ENCODE measurements at places on chromosomes 2 and 18.

- DNase-seq = no peak
These were observed 5.8 kb upstream of the KCMF1 start for GRCh38 chr2:84965192-84965516.

DNA sequence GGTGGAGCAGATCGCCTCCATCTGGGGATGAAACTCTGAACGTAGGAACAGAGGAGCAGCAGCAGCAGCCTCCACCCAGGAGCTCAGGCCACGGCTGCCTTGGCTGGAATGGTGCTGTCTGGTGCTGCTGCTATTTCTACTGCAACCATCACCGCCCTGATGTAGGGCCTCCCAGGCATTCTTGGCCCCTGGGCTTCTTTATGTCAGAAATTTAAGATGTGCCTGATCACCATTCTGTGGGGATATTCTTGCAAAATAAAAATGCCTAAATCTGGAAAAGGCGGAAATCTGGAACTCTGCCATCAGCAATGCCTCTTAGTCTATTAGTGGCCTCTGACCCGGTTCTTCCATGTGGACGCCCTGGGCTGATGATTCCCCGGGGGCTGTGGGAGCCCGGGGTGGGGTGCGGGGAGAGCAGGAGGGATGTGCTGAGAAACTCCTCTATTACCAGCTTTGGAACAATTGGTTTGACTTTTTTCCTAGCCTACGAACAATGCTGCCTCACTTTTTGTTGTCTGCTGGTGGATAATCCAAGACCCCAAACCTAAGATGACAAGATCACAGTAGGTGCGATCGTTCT is 47.2 kb downstream of the FAM124B start:
- DNase-seq = no peak

- no peak for DNase-seq
These were observed 72.9 kb upstream of the RPL31 start for GRCh38 chr2:100929147-100929546.

- DNase-seq = peak; percentile 26
These were observed 51.5 kb upstream of the MGAT5 start for GRCh38 chr2:134202371-134202770.

DNA sequence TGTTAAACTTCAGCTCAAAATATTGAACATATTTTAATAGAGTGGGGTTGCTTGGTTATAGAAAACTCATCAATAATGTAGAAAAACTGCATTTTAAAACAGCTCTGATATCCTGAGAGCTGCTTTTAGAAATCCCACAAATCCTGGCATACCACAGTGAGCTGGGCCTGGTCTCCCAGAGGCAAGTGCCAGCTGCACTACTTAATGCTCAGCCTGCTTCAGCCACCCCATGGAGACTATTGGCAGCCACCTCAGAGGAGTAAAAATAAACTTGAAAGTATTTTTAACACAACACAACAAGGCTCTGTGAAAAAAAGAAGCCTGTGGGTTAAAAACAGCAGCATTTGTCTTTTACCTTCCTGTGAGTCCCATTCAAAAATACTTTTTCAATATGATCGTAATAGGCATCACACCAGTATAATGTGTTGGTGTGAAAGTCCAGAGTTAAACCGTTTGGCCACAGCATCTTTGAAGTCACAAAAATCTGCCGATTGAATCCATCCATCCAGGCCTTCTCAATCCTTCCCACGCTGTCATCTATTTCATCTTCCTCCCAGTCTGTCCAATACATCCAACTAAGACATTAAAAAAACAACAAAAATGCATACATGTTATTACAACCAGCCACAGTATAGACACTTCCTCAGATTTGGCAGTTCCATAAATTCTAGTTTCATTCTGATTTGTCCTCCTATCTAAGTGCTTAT is 1115.3 kb downstream of the LRP1B start:
- no peak for DNase-seq

DNA sequence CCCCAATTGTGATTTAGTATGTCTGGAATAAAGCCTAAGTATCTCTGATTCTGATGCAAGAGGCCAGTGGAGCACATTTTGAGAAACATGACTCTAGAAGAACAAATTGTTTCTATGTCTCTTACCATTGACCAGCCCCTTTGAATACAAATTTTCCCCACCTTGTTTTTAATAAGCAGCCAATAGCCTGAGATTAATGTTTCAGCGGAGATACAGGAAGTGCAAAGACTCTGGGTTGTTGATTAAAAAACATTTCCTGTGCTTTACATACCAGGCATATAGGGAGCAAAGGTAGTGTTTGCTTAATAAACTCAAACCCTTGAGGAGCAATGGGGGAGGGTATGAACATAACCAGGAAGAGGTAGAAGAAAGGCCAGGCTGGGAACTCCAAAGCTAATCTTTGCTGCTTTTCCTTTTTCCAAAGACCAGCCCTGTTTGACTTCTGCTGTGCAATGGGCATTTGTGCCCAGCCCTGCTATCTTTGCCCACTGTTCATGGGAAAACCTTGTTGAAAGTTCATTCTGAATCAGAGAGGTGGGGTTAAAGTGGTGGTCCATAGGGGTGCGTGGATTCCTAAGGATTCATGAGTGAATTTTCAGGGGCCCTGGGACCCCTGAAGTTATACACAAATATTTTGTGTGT is 29.3 kb downstream of the UPP2 start:
- no peak for DNase-seq

- no peak for DNase-seq
These were observed 8.5 kb downstream of the RTTN start for GRCh38 chr18:70197026-70197425.

GRCh38 chr18:23636071-23636399 is 26.7 kb downstream of the ANKRD29 start:
- DNase-seq = no peak

- peak; percentile 54 for DNase-seq
These were observed 97.2 kb downstream of the AGPS start for GRCh38 chr2:177489719-177490301.

- DNase-seq = no peak
These were observed 50.2 kb upstream of the LRP1B start for GRCh38 chr2:142180820-142181533.

DNA sequence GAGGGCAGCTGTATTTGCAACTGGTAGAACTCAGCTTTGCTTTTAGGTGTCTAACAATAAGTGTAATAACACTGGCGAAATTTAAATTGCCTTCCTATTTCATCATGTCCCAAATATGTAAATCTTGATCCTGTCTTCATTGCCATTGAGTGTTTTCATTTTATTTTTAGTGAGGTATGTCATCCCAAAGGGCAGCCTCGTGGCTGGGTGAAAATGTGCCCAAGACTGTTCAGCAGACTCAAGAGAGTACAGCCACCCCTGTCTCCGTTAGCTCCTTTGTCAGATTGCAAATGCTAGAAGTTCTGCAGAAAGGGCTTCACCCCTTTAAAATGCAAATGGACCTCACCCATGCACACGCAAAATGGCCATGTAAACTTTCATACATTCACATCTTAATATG is 278.8 kb downstream of the RND3 start:
- DNase-seq = no peak

GRCh38 chr2:187774551-187775071 is 220.4 kb upstream of the TFPI start:
- peak; percentile 9 for DNase-seq

DNA sequence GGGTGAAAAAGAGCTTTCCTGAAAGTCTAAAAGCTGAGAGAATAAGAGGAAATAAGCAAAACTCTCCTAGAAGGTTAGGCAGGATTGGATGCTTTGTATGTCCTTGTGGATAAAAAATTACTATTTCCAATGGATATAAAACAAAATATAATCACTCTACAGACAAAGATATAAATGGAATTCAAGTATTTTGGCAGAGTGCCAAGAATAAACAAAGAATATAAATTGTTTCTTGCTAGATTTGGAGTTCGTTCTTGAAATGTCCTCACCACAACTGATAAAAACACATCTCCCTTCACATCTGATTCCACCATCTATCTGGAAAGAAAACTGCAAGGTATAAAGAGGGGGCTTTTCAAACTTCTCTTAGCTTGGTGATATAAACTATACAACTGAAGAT is 13.3 kb downstream of the SULT1C3 start:
- DNase-seq = no peak

DNA sequence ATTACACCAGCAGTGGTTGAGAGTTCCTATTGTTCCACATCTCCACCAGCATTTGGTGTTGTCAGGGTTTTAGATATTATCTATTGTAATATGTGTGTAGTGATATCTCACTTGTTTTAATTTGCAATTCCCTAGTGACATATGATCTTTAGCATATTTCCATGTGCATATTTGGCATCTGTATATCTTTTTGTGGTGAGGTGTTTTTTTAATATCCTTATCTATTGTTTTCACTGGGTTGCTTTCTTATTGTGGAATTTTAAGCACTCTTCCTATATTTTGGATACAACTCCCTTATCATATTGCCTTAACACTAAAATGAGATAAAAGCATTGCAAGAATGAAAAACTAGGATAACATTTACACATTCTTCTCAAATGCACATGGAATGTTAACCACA is 453.9 kb upstream of the FSIP2 start:
- DNase-seq = no peak

- DNase-seq = no peak
These were observed 13.0 kb upstream of the TYMS start for GRCh38 chr18:644395-645004.

GRCh38 chr2:236040600-236041328 is 127.4 kb downstream of the GBX2 start:
- no peak for DNase-seq

GRCh38 chr2:8679827-8680731 is 1.8 kb upstream of the ID2 start:
- DNase-seq = peak; percentile 36

DNA sequence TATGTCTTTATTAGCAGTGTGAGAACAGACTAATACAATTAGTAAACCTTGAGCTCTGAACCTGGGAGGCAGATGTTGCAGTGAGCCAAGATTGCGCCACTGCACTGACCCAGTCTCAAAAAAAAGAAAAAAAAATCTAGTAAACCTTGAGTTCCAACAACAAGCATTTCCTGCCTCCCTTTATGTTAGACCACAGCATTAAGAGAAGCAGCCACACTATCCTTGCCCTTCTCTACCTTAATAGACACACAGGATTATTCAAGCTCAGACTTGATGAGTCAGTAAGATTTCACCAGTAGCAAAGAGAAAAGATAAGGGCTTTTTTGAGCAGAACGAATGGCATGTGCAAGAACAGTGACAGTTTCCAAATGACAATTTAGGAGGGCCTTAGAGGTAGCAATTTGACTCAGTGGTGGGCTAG is 18.0 kb upstream of the GLS start:
- DNase-seq = no peak

GRCh38 chr2:240336820-240337427 is 98.5 kb upstream of the GPC1 start:
- no peak for DNase-seq

GRCh38 chr2:239496700-239497099 is 95.9 kb upstream of the HDAC4 start:
- DNase-seq = no peak

GRCh38 chr2:32506446-32506845 is 121.4 kb upstream of the TTC27 start:
- DNase-seq = no peak

DNA sequence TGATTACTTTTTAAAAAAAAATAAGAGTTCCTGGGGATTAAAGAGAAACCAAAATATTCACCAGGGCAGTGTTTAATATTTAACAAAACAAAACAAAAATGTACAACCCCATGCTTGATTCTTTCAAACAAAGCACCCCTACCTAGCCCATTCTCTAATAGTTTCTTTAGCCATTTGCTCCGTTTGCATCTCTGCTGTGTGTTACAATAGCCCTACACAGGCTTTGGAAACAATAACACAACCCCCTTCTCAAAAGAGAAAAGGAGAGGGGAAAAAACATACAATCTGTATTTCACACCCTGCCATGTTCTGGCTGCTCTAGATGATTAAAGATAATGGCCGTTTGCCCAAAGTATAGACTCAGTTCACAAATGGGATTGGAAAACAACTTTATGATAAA is 302.9 kb downstream of the CPS1 start:
- no peak for DNase-seq

- DNase-seq = no peak
These were observed 256.2 kb downstream of the LNPK start for GRCh38 chr2:175745911-175746310.

DNA sequence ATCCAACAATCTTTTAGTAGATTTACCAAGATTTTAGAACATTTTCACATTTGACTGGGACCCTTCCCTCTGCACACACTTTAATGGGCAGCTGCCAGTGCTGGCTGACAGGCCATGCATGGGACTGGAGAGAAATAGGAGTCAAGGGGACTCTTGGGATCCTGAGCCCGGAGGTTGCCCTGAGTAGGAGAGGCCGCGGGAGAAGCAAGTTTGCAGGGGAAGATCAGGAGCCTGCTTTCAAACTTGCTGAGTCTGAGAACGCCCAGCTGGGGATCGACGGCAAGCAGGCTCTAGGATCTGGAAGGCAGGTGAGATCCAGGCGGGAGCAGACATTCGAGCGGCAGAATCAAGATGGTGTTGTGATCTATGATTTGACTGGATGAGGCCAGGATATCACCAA is 186.1 kb downstream of the HDAC4 start:
- no peak for DNase-seq

DNA sequence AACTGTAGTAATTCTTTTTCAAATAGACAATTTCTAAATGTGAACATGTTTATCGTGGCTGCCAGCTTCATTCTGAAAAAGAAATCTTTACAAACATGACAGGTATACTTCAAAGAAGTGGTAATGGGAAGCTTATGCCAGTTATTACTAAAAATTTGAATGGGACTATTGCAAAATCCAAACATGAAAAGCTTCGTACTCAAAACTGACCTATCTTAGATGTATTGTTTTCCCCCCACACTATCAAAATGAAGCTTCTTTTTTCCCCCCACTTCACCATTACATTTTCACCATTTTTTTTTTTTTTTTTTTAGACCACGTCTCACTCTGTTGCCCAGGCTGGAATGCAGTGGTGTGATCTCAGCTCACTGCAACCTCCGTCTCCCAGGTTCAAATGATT is 50.4 kb upstream of the SERTAD2 start:
- no peak for DNase-seq

DNA sequence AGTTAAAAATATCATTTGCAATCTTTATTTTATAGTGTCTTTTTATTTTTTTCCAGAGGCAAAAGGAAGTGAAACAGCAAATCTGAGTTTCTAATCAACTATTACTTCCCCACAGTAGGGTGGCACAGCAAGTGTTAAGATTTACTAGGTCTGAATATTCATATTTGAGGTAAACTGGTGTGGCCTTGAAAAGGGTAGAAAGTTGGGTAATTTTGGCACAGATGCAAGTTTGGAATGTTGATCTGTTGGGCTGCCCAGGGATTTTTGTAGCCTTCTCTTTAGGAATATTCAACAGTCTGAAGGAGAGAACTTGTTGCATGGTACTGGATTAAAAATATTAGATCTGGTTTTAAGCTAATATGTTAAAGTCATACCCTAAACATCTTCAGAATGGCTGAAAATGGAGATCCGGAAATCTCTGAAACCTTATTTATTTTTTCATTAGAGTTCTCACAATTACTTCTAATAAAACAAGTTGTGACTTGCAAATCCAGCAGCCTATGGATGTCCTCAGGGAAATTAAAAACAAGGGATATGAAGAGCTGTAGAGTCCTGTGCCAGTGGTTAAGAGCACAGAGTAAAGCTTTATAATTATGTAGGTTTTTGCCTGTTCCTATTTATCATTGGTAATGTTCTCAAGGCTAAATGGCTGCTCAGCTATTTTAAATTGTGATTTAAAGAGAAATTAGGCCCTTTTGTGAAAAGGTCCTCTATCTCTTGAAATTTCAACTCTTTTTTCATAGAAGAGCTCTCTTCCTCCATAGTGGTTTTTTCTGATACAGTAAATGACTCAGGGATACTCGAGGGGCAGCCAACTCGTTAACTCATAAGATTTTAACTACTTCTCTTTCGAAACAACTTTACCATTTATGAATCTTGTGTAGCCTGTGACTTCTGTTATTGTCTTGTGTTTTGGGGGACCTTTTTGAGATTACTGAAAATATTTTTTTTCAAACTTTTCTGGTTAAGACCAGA is 11.0 kb downstream of the TANK start:
- peak; percentile 26 for DNase-seq

- DNase-seq = no peak
These were observed 425.2 kb downstream of the METTL4 start for GRCh38 chr18:2146092-2146491.

All from GM03348 (cell line).